Muscle of leg (tissue), 16 donors: ENCODE measurements at places on chromosomes 7 and 10. TPM values are rescaled to one million over a fixed set of nuclear protein-coding genes. Genes with fewer than 3 reads are reported as not detected.

- no peaks in the 10 kb centered on the region for H3K27me3 ChIP-seq
- no peak overlapping the region for H3K4me3 ChIP-seq
- no peak overlapping the region for H3K27ac ChIP-seq
- peak; percentile 19 for DNase-seq
- peaks cover under 1% of the 10 kb centered on the region for H3K4me1 ChIP-seq
These were observed 258.1 kb upstream of the GRB10 start for GRCh38 chr7:51040787-51041186.

DNA sequence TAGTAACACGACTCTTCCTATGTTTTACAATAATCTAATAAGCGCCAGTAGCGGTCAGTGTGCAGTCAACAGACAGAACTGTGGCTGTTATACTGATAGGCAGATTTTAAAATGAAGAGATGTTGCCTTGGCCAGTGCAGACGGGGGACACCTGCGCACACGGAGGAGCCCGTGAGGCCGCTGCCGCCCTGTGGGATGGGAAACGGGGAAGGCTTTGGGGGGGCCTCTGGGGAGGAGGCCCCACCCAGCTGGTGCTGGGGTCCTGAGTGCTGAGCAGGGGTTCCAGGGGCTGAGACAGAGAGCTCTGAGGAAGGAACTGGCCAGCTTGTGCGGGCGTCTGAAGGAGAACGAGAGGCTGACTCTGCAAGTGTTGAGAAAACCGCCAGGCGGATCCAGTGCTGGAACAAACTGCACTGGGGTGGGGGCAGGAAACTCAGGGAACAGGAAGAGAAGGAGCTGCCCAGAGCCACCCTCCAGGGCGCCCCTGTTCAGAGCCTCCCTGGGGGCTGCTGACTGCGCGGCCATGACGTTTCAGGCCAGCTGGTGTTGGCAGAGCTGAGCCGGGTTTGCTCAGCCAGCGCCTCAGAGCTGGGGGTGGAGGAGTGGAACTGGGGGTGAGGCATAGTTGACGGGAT lies 426.4 kb downstream of the TCERG1L start:
- no peak overlapping the region for H3K27ac ChIP-seq
- DNase-seq: no peak

The PRSS37 gene
- total RNA-seq: not detected

- DNase-seq: no peak
- H3K27ac ChIP-seq: no peak overlapping the region
These were observed 18.3 kb downstream of the ADAMTS14 start for GRCh38 chr10:70690589-70690988.

DNA sequence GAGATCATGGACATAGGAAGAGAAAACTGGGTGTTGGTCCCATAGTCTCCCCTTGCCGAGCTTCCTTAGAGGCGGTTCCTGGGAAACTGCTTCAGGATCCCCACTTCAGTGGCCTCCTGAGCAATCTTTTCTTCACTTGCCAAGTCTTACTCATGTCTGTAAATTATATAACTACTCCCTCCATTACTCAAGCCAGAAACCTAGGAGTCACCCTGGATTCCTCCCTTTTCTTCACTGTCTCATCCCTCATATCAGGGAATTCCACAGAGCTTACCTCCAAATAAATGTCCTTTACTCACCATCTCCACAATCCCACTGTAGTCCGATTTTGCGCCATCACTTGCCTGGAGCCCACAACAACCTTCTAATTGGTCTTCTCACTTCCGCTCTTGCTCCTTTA lies 29.1 kb upstream of the TRUB1 start:
- H3K27me3 ChIP-seq: peaks cover 2% of the 10 kb centered on the region
- no peak overlapping the region for H3K27ac ChIP-seq
- peak; percentile 10 for DNase-seq
- H3K4me3 ChIP-seq: no peak overlapping the region
- H3K36me3 ChIP-seq: no peaks in the 10 kb centered on the region

- no peak overlapping the region for H3K27ac ChIP-seq
- no peak overlapping the region for H3K4me3 ChIP-seq
- H3K27me3 ChIP-seq: no peaks in the 10 kb centered on the region
- H3K4me1 ChIP-seq: peaks cover 3% of the 10 kb centered on the region
- no peak for DNase-seq
These were observed 13.4 kb downstream of the ANKRD16 start for GRCh38 chr10:5876181-5876768.

DNA sequence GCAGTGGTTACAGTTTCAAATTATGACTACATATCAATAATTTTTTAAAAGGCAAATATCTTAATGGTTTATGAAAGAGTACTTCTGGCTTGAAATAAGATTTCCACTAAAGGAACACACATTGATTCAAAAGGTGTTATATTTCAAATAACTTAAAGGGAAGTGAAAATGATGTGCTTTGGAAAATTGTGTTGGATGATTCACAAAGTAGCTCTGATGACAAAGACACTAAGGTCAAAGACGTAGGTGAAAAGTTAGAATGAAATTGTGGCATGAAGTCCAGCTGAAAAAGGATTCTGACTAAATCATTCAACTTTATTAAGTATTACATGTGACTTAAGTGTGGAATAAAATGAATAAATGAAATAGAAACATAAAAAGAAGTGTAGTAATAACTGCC lies 20.8 kb upstream of the OR2A5 start:
- no peak overlapping the region for H3K27ac ChIP-seq
- no peak overlapping the region for H3K4me3 ChIP-seq

The PLXDC2 gene
- 49.9 TPM for total RNA-seq

The ST8SIA6 gene
- 1.5 TPM for total RNA-seq

- H3K4me3 ChIP-seq: no peak overlapping the region
- H3K4me1 ChIP-seq: no peaks in the 10 kb centered on the region
- DNase-seq: no peak
- H3K27ac ChIP-seq: no peak overlapping the region
- no peaks in the 10 kb centered on the region for H3K27me3 ChIP-seq
- H3K36me3 ChIP-seq: no peaks in the 10 kb centered on the region
These were observed 1415.2 kb downstream of the GATA3 start for GRCh38 chr10:9469663-9470205.

The GPR146 gene
- total RNA-seq: 2.7 TPM

- peaks cover 18% of the 10 kb centered on the region for H3K36me3 ChIP-seq
- H3K4me1 ChIP-seq: peaks cover 8% of the 10 kb centered on the region
- H3K4me3 ChIP-seq: no peak overlapping the region
- peak; percentile 42 for DNase-seq
- no peaks in the 10 kb centered on the region for H3K27me3 ChIP-seq
- no peak overlapping the region for H3K27ac ChIP-seq
These were observed 68.0 kb downstream of the LANCL2 start for GRCh38 chr7:55432939-55433784.

GRCh38 chr7:105268056-105268455 lies 120.7 kb downstream of the SRPK2 start:
- no peaks in the 10 kb centered on the region for H3K27me3 ChIP-seq
- H3K27ac ChIP-seq: peak overlapping the region; percentile 84
- peak; percentile 11 for DNase-seq

- DNase-seq: no peak
- no peaks in the 10 kb centered on the region for H3K27me3 ChIP-seq
- no peaks in the 10 kb centered on the region for H3K4me1 ChIP-seq
- H3K36me3 ChIP-seq: peaks cover 7% of the 10 kb centered on the region
These were observed 84.8 kb downstream of the ETV1 start for GRCh38 chr7:13904689-13905088.

DNA sequence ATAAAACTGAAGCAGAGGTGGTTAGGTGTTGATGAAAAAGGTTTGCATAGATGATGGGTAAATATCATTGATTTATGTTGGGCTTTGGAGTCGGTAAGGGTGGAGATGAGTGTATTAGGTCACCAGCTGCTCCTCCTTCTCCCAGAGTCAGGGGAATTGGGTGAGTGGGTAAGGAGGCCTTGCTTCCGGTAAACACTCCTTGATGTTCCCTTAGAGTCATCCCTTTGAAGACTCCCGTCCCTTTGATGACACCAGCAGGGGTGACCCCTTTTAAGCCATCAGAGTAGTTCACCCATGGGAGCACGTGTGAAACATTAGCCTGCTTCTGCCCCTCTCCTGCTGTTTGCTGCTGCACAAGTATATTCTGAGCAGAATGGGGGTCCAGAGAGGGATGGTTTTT lies 92.2 kb upstream of the DKK1 start:
- H3K36me3 ChIP-seq: no peaks in the 10 kb centered on the region
- H3K27ac ChIP-seq: no peak overlapping the region
- peaks cover 3% of the 10 kb centered on the region for H3K4me1 ChIP-seq
- H3K27me3 ChIP-seq: no peaks in the 10 kb centered on the region
- H3K4me3 ChIP-seq: no peak overlapping the region

GRCh38 chr10:72095195-72095594 lies 6.8 kb upstream of the SPOCK2 start:
- no peak overlapping the region for H3K4me3 ChIP-seq
- no peaks in the 10 kb centered on the region for H3K4me1 ChIP-seq
- DNase-seq: no peak
- no peaks in the 10 kb centered on the region for H3K27me3 ChIP-seq
- H3K36me3 ChIP-seq: peaks cover 24% of the 10 kb centered on the region
- H3K27ac ChIP-seq: no peak overlapping the region

- H3K27ac ChIP-seq: peak overlapping the region; percentile 87
- no peaks in the 10 kb centered on the region for H3K36me3 ChIP-seq
- H3K4me3 ChIP-seq: no peak overlapping the region
- H3K4me1 ChIP-seq: peaks cover 37% of the 10 kb centered on the region
These were observed 339.0 kb downstream of the RNLS start for GRCh38 chr10:88243836-88244730.

- peaks cover 38% of the 10 kb centered on the region for H3K4me1 ChIP-seq
- peaks cover 13% of the 10 kb centered on the region for H3K27me3 ChIP-seq
- peak; percentile 67 for DNase-seq
- H3K27ac ChIP-seq: no peak overlapping the region
These were observed 1.5 kb upstream of the GRIFIN start for GRCh38 chr7:2477447-2478398.

The POMZP3 gene
- 3.4 TPM for total RNA-seq

GRCh38 chr7:17401791-17402627 lies 103.6 kb downstream of the AHR start:
- no peaks in the 10 kb centered on the region for H3K36me3 ChIP-seq
- no peak overlapping the region for H3K27ac ChIP-seq
- H3K4me3 ChIP-seq: no peak overlapping the region
- DNase-seq: no peak
- H3K4me1 ChIP-seq: no peaks in the 10 kb centered on the region

The INSIG1 gene
- 18.7 TPM for total RNA-seq

The HOXA9 gene
- 16.6 TPM for total RNA-seq

GRCh38 chr7:20249920-20250319 lies 32.7 kb upstream of the MACC1 start:
- DNase-seq: peak; percentile 13
- no peaks in the 10 kb centered on the region for H3K27me3 ChIP-seq
- H3K4me1 ChIP-seq: no peaks in the 10 kb centered on the region
- no peak overlapping the region for H3K4me3 ChIP-seq

DNA sequence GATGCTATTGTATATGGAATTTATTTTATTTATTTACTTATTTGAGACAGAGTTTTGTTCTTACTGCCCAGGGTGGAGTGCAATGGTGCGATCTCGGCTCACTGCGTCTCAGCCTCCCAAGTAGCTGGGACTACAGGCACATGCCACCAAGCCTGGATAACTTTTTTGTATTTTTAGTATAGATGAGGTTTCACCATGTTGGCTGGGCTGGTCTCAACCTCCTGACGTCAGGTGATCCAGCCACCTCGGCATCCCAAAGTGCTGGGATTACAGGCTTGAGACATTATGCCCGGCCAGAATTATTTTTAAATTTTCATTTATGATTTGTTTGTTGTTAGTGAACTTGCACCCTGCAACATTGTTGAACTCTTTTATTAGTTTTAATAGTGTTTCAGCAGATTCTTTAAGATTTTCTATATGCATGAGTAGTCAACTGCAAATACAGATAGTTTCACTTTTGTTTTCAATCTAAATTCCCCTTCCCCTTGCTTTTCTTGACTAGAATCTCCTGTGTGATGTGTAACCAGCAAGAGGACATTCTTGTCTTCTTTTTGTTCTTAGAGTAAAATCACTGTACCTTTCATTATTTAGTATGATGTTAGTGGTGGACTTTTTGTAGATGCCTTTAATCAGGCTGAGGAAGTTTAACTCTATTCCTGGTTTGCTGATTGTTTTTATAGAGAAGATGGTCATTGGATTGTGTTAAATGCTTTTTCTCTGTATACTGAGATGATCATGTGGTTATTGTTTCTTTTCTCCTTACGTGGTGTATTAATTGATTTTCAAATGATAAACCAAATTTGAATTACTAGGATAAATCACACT lies 27.8 kb downstream of the ZNF33A start:
- no peaks in the 10 kb centered on the region for H3K27me3 ChIP-seq
- peaks cover 12% of the 10 kb centered on the region for H3K36me3 ChIP-seq

The ASIC3 gene
- 1.3 TPM for total RNA-seq

The AHCYL2 gene
- total RNA-seq: 13.0 TPM

- DNase-seq: no peak
- H3K27ac ChIP-seq: no peak overlapping the region
- H3K4me3 ChIP-seq: no peak overlapping the region
- peaks cover 35% of the 10 kb centered on the region for H3K4me1 ChIP-seq
- no peaks in the 10 kb centered on the region for H3K36me3 ChIP-seq
These were observed 81.6 kb downstream of the PRKAG2 start for GRCh38 chr7:151795168-151795811.

- no peak overlapping the region for H3K4me3 ChIP-seq
- H3K4me1 ChIP-seq: no peaks in the 10 kb centered on the region
- no peak for DNase-seq
- H3K36me3 ChIP-seq: no peaks in the 10 kb centered on the region
These were observed 179.8 kb downstream of the IPMK start for GRCh38 chr10:58087896-58088295.

The GRK5 gene
- 21.4 TPM for total RNA-seq

The ZCWPW1 gene
- 5.2 TPM for total RNA-seq

DNA sequence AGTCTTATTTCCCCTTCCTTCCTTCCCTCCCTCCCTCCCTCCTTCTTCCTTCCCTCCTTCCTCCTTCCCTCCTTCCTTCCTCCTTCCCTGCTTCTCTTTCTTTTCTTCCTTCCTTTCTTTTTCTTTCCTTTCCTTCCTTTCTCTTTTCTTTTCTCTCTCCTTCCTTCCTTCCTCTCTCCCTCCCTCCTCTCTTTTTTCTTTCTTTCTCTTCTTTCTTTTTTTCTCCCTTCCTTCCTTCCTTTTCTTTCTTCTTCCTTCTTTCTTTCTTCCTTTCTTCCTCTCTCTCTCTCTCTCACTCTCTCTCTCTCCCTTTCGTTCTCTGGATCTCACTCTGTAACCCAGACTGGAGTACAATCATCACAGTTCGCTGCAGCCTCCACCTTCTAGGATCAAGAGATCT lies 6.2 kb downstream of the TMEM130 start:
- H3K27me3 ChIP-seq: peaks cover 14% of the 10 kb centered on the region
- no peak for DNase-seq
- no peak overlapping the region for H3K27ac ChIP-seq
- H3K4me3 ChIP-seq: no peak overlapping the region
- peaks cover 12% of the 10 kb centered on the region for H3K4me1 ChIP-seq
- no peaks in the 10 kb centered on the region for H3K36me3 ChIP-seq

GRCh38 chr7:71925663-71926062 lies 486.5 kb downstream of the CALN1 start:
- no peaks in the 10 kb centered on the region for H3K27me3 ChIP-seq
- no peaks in the 10 kb centered on the region for H3K36me3 ChIP-seq
- H3K4me1 ChIP-seq: no peaks in the 10 kb centered on the region
- no peak for DNase-seq
- no peak overlapping the region for H3K4me3 ChIP-seq

The INHBA gene
- 9.0 TPM for total RNA-seq

The NOD1 gene
- 14.8 TPM for total RNA-seq
